Activated T-cell treated with anti-CD3 and anti-CD28 coated beads for 4 hours (primary cell): ENCODE measurements at places on chromosomes 7 and 10.

DNA sequence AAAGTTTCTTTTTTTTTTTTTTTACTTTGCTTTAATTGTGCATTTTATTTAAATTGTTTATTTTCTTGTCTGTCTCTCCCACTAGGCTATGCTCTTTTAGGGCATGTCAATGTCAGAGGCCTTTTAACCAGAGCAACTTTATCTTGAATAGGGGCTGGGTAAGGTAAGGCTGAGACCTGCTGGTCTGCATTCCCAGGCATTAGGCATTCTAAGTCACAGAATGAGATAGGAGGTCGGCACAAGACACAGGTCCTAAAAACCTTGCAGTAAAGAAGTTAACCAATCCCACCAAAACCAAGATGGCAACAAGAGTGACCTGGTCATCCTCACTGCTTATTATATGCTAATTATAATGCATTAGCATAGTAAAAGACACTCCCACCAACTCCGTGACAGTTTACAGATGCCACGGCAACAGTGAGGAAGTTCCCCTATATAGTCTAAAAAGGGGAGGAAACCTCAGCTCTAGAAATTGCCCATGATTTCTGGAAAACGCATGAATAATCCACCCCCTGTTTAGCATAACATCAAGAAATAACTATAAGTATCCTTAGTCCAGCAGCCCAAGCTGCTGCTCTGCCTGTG lies 47.0 kb upstream of the FRMD4A start:
- no peak for DNase-seq

- no peak for DNase-seq
Observed at GRCh38 chr10:80288849-80289248, 609 bp downstream of the MAT1A start.

DNA sequence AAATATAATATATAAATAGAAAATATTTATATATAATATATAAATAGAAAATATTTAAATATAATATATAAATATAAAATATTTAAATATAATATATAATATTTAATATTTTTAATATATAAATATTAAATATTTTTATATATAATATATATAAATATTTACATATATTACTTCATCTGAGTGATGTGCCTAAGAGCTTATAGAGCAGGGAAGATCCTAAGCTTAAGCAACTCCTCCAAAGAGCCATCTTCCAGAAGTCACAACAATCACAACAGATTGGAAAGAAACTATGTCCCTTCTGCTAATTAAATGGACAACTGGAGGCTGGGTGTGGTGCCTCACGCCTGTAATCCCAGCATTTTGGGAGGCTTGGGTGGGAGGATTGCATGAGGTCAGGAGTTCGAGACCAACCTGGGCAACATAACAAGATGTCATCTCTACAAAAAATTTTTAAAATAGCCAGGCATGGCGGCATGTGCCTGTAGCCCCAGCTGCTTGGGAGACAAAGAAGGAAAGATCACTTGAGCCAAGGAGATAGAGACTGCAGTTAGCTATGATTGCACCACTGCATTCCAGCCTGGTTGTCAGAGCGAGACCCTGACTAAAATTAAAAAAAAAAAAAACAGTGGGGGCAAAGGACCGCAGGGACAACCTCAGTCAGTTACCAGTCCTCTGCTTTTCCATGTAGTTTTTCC lies 198.7 kb downstream of the SKIDA1 start:
- no peak for DNase-seq

GRCh38 chr7:92333866-92334265 lies 88.1 kb downstream of the ANKIB1 start:
- DNase-seq = no peak

GRCh38 chr7:80860554-80860953 lies 58.3 kb downstream of the SEMA3C start:
- DNase-seq = no peak

DNA sequence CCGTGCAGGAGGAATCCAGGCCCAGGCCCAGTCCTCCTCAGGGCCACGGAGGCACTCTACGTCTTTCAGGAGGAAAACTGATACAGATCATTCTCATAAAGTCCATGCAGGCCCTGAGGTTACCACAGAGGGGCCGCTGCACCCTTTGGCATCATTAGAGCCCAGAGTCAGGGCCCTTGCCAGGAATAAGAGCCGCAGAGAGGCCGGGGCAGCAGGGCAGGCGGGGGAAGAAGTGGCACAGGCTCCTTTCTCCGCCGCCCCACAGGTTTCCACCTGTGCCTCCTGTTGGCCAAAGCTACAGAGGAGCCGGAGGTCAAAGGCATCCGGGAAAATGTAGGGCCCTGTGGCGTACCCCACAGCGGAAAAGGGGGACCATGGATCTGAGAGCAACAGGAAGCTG lies 366.6 kb upstream of the SHH start:
- no peak for DNase-seq

DNA sequence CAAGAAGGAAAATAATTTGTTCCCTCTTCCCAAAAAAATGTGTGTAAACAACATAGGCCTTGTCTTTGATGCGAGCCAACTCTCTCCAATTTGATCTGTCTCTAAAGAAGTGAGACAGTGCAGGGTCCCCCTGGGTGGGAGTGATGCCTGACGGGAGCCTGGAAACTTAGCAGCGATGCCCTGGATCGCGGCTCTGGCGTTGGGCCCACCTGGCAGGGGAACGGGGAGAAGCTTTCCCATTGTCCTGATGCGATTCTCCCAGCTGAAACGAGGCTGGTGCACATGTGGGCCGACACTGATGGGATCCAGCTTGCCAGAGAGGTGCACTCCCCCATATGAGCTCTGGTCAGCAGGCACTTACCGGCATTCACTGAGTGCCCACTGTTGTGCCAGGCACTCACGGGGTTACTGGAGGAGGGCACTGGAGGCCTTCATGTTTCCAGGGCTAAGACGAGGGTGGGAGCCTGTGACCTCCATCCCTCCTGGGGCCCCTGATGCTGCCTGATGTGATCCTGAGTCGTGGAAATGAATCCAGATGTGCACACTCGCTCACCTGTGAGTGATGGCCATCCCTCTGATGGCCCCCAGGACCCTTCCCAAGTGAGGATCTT lies 132.8 kb downstream of the PTPN20 start:
- no peak for DNase-seq
